Chondrocyte (in vitro differentiated cells): ENCODE measurements at places on chromosomes 12 and 14. TPM values are rescaled to one million over a fixed set of nuclear protein-coding genes. Genes with fewer than 3 reads are reported as not detected.

The WNT1 gene
- total RNA-seq = not detected in 3 replicates

The C3AR1 gene
- total RNA-seq = 0.27 to 0.59 TPM in 2 of 3 replicates, not detected in the other

The STON2 gene
- not detected in 3 replicates for total RNA-seq

The ZNF891 gene
- total RNA-seq = 1.0 to 1.8 TPM (median 1.3 TPM) in 3 replicates
